Mucosa of gallbladder (tissue), 1 donor: ENCODE measurements at places on chromosomes 5 and 9. TPM values are rescaled to one million over a fixed set of nuclear protein-coding genes. Genes with fewer than 3 reads are reported as not detected.
A peak's percentile ranks its signal among the peaks of the same experiment; 100 is the strongest.

BHMT2 gene
- 11.0 TPM for total RNA-seq

PCDHGB1 gene
- 4.6 TPM for total RNA-seq

DDX4 gene
- total RNA-seq: not detected

DNA sequence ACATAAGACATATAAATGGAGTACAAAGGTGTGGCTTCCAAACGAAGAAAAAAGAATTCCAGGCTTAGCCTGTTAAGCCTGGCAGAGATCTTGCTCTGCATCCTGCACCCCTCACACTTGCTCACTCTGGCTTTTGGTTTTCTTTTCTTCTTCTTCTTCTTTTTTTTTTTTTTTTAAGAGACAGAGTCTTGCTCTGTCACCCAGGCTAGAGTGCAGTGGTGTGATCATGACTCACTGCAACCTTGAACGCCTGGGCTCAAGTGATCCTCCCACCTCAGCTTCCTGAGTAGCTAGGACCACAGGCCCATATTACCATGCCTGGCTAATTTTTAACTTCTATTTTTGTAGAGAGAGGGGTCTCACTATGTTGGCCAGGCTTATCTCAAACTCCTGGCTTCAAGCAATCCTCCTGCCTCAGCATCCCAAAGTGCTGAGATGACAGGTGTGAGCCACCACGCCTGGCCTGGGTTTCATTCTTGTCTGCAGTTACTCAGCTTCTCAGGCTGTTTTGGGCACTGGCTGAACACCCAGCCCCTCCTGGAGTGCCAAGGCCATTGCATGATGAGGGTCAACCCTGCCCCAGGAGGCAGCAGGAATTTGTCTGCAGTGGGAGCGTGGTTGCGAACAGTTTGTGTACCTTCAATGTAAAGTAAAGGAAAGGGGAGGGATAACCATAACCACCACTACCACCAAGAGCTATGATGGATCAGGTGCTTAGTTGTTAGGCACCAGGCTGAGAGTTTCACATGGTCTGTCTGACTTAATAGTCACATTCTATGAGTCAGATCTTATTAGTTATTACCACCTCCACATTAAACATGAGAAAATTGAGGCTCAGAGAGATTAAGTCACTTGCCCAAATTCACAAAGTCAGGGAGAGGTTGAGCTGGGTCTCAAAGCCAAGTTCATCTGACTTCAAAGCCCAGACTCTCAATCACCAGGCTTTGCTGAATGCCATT, 219.2 kb upstream of the PANK3 start:
- no peak for DNase-seq

DNA sequence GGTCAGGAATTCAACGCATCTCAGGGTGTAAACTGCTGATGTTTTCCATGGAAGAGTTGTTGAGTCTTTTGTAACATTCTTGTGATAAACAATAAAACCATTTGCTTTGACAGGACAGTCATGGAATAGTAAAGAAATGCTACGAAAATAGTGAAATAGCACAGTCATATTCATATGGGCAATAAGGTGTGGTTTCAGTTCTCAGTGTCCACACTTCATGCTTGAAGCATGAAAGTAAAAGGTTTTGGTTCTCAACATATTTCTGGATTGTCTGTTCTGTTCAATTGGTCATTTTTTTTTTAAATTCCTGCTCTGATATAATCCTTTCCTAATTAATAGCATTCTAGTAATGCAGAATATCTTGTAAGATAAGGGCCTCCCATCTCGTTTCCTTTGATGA, 467.6 kb upstream of the ZNF608 start:
- no peak for DNase-seq

- DNase-seq: no peak
Observed at GRCh38 chr9:77987880-77988525, 43.6 kb downstream of the GNAQ start.

GRCh38 chr9:121286973-121287741, 19.2 kb downstream of the GSN start:
- DNase-seq: peak; percentile 91

GRCh38 chr5:137888466-137888862, 793 bp upstream of the PKD2L2 start:
- DNase-seq: no peak

DNA sequence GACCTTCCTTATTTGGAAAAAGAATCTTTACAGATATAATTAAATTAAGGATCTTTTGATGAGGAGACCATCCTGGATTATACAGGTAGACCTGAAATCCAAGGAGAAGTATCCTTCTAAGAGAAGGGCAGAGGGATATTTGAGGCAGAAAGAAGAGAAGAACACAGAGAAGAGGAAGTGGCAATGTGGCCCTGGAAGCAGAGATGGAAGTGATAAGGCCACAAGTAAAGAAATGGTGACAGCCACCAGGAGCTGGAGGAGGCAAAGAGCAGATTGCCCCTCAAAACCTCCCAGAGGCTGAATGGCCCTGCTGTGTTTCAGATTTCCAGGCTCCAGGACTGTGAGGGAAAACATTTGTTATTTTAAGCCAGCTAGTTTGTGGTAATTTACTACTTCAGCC, 93.0 kb upstream of the ANKRD55 start:
- no peak for DNase-seq

DNA sequence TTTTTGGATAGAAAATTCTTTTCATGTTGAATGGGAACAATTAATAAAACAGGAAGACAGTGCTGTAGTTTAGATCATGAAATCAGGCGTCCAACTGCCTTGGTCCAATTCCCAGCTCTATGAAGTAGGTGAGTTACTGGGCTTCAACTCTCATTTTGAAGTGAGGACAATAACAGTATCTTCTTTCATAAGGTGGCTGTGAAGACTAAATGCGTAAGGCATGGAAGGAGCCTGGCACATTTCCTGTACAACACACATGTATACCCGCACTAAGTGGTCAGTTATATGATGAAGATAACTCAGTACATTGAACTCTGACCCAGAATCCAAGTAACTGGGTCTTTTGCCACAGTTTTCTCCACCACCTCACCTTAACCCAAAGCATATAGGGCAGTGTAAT, 120.6 kb downstream of the MED27 start:
- no peak for DNase-seq
